ENCODE measurements at places on chromosomes 4 and X.

DNA sequence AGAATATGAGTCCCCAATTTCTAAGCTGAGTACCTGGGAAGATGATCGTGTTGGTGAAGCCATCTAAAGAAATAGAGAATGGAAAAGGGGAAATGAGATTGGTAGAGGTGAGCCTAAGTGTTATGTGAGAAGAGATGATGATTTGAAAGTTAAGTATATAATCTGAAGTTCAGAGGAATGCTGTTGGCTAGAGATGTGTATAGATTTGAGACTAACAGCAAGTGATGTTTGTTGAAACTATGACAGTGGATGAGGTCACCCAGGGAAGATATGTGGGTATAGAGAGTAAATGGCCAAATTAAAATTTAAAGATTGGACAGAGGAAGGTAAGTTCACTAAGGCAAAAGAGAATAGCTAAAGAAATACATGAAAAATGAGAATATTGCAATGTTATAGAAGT, 324.2 kb downstream of the MAPK10 start:
- no peak for DNase-seq

- no peak for DNase-seq
Observed at GRCh38 chr4:136634121-136634520, 898.2 kb downstream of the PCDH18 start.

- no peak for DNase-seq
Observed at GRCh38 chr4:97987019-97987648, 156.1 kb downstream of the STPG2 start.

DNA sequence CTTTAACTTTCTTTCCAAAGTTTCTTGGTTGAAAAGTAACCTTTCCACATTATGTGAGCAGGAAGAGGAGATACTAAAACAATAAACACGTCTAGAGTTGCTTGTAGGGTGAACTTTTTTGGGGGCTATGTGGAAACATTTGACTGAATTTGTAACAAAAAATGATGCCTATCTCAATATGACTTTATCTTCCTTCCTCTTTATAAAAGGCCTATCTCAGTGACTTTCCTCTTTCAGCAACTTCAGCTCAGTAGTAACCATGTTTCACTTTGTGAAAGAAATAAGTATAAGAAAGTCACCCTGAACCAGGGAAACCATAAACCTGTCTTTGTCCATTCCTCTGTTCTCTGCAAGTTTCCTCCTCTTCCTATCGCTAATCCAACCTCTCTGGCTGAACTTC, 124.7 kb upstream of the TMEM164 start:
- DNase-seq, result no peak

GRCh38 chrX:124289443-124289842, 43.0 kb upstream of the TEX13D start:
- no peak for DNase-seq

- DNase-seq, result no peak
Observed at GRCh38 chrX:20681683-20682082, 415.0 kb upstream of the RPS6KA3 start.

DNA sequence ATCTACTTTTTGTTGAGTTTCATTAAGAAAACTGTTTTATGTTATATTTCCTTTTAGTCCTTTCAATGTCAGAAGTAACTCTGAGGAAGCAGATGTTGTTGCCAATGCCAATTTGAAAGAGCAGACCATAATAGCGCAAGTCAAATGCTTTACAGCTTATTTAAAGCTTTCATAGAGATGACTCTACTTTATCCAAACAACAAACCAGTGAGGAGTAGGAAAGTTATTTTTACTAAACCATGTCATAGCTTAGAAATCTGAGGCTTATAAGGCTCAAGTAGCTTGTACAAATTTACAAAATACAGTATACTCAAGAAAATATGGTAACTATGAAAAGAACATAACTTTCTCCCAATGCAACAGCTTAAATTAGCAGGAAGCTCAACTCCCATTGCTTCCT, 40.1 kb upstream of the SPOCK3 start:
- DNase-seq, result no peak

DNA sequence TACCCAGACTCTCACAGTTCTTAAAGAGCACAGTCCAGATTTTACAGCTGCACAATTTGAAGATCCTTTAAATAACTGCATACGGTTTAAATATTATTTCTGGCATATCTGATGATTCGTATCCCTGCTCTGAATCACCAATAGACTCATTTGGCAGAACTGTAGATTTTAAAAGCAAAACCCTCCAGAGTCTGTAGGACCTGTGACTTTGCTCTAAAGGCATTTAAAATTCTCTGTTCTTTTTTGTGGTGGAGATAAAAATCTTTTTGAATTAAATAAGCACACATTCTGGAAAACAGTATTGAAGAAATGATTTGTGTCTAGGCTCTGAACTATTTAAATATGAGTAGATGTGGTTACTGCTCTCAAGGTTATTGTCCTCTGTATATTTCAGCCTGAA, 246.2 kb upstream of the PITX2 start:
- no peak for DNase-seq

DNA sequence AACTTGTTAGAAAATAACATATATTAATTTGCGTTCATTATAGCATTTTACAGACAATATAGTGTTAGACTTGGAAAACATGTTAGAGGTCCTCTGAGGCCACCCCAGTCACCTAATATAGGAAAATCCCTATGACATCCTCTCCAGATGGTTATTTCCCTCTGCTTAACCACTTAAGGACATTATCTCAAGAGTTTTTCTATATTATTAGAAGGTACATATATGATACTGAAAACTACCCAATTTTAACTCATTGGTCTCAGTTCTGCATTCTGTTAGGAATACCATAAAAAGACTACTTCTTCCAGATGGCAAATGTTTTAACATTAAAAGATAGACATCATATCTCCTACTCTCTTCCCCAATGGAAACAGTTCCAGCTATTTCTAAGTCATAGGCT, 21.4 kb downstream of the PTPN13 start:
- DNase-seq, result no peak

- DNase-seq, result no peak
Observed at GRCh38 chrX:9997524-9997923, 30.4 kb downstream of the CLDN34 start.

DNA sequence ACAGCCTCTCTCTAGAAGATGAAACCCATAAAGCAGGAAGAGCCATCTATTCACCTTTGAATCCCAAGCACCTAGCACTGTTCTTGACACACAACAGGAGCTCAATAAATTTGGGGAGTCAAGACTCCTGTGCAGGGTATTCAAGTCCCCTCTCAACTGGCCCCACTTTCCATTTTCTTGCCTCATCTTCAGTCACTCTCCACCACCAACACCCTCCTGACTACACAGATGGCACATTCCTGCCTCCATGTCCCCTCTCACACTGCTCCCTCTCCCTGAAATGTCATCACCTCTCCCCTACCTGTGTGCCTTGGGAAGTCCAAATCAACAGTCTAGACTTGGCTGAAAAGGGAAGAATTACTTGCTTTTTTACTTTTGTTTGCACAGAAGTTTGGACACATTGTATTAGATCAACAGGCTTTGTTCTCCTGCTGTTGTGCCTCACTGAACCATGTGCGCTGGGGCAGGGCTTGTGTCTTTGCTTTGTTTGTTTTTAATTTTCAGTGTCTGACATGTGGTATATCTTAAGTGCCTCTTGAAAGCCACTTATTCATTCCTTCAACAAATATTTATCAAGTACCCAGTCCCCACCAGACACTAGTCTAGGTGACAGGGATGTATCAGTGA, 85.1 kb downstream of the APBB2 start:
- DNase-seq, result no peak

DNA sequence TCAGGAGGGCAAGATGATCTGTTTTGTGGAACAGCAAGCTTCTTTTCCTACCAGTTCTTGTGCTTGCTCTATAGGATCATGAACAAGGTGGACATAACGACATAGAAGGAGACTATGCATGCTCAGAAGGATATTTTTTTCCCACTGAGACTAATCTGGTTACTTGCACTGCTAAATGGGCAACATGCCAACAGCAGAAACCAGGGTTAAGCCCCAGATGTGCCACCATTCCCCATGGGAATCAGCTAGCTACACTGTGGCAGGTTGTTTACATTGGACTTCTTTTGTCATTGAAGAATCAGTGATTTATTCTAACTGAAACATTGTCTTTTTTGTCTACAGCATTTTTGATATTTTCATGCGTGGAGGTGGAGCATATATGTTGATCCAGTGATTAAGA, 165.6 kb downstream of the C4orf33 start:
- no peak for DNase-seq

DNA sequence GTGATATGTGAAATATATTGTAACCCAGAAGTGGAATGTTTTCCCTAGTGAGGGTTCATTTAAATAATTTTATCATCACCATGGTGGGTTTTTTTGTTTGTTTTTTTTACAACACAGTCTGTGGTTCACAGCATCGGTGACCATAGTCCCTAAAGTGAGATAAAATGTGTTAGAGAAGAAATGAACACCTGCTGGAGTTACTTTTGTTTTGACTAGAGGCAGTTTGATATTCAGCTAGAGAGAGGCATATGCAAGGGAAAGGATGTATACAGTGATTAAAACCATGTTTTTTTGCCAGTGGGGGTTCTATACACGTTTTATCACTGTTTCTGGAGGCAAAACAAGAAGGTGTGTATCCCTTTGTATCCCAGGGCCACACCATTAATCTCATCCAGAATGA, 541.5 kb downstream of the PCDH7 start:
- no peak for DNase-seq

DNA sequence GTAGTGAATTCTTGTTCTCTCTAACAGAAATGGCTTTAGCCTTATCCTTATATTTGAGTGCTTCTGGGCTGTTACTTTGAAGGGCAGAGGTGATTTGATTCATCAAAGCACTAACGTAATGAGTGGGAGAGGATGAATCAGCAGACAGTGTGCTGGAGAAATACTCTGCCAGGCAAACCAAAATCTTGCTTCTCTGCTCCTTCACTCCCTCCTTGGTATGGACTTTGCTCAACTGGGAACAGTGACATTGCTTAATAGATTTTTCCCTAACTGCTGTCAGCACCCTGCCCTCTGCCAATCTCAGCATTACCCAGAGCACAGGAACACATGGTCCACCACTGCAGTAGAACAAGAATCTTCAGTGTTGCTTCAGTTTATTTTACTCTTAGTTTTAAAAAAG, 56.0 kb downstream of the PDLIM5 start:
- no peak for DNase-seq

DNA sequence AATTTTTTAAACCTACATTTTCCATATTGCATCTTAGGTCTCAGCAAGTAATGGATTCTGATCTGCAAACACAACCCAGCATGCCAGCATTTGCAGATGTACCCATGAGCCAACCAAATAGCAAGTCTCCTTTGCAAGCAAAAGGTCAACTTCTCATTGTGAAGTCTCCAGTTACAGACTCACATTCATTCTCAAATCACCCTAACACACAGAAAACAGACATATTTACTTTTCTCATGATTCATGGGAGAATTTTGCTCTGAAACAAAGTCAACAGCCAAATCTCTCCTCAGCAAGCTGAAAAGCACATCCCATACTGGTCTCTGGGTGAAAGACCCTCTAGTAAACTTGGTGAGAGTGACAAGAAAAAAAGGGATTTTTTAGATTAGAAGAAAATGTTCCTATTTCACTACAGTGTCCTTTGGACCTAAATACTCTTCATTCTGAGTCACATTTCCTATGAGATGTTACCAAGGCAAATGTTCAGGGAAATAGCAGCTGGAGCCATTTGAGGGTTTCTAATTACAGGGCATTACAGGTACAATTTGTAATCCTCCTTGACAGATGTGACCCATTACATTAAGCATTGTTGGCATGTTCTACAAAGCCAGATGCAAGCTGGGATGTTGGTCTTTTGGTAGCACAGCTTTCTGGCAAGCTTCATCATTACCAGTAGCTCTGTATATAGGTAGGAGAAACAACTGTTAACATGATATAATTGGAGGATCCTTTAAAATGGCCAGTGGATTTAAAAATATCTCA, 383.3 kb downstream of the SMARCA1 start:
- no peak for DNase-seq

- DNase-seq, result no peak
Observed at GRCh38 chr4:35250331-35250730, 994.0 kb downstream of the ARAP2 start.

Data from testis (tissue), 5 donors.